ENCODE measurements at places on chromosomes 6 and 20.

DNA sequence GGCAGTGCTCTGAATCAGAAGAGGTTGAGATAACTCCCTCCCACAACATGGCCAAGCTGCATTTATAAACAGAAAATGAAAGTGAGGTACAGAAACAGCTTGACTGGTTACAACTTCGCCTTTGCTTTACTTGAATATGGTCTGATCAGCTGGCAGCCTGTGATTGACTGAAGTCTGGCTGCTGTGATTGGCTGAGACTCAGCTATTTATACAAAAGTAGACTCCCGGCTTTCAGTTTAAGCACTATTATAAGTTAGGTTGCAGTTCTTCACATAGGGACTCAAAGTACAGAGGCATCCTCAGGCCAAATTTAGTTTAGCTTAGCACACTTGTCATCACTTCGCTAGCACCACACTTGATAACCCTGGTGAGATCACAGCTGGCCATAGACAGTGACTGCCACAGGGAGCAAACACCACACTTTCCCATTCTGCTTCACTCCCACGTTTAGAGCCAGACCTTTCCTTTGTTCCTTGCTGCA lies 362.6 kb downstream of the EPM2A start:
- DNase-seq, result no peak

- no peak for DNase-seq
Observed at GRCh38 chr6:160167604-160168399, 46.2 kb downstream of the SLC22A1 start.

- DNase-seq, result no peak
Observed at GRCh38 chr6:41756354-41756753, 9.2 kb upstream of the PGC start.

DNA sequence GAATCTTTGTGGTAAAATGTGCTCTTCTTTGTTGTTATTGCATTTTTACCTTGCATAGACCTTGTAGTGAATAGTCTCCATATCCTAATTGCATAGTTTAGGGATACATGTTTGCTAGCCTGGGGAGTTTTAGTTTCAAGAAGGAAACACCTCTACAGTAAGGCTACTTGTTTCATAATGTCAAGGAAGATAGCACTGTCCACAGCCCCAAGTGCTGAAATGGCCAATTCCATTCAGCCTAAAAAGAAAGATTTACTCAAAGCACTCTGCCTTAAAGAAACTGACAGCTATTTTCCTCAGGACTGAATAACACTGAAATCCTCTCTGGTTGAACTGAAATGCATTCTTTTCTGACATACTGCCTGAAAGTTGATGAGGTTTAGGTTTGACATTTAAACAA lies 2.6 kb downstream of the HCRTR2 start:
- DNase-seq, result no peak

DNA sequence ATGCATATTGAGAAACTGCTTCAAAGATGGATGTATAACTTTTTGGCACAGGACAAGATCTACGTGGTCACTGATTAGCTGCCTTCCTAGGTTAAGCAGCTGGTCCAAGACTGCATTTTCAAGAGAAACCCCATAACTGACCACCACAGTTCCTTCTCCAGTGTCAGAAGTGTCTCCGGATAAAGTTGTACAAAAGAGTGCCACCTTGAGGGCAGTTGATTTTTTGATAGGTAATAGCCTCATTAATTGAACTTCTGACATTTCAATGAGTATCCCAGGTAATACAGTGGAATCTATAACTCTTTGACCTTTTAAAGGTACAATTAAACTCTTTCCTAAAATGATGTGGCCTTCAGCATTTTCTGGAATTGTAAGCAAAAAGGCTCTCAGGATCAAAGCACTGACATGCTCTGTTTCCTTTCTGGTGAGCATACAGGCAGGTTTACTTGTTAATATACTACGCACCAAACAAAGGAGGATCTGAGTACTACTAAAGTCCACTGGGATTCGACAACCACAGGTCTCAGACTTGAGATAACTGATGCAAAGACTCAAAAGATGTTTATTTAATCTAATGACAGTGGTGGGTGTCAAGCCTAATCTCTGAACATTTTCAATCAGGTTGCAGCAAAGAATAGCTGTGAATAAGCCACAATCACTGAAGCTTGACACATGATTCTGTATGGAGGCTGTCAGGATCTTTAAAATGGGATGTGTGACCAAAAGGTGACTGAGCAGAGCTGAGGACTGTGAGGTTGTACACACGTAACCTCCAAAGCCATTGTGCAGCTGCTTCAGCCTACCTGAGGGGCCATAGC lies 21.2 kb downstream of the MKKS start:
- no peak for DNase-seq

GRCh38 chr6:6713657-6714056 lies 125.1 kb downstream of the LY86 start:
- no peak for DNase-seq

- no peak for DNase-seq
Observed at GRCh38 chr6:968791-969190, 275.9 kb upstream of the EXOC2 start.

Measured in D721Med (cell line).